NCI-H1417 (cell line): ENCODE measurements at places on chromosomes 5 and 9.

DNA sequence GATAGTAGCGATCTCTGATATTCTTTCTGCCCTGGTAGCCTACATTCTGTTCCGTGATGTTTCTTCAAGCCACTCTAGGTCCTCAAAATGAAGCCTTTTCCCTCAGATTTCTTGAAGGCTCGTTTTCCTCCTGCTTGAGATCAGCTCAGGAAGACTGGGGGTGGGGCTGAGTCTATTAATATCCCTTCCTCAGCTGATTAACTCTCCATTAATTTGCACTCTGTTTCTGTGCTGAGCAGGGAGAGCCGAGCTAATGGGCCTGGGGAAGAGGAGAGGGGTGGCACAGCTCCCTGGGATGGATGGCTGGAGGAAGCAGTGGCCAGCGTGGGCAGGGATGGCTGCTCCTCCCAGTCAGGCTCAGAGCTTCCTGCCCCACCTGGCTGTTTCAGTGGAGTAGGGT is 93.3 kb downstream of the PPARGC1B start:
- DNase-seq: no peak

- DNase-seq: no peak
Measured at GRCh38 chr9:134604834-134605233, 36.8 kb upstream of the COL5A1 start.

- DNase-seq: no peak
Measured at GRCh38 chr9:94054716-94055115, 29.5 kb upstream of the PTPDC1 start.

GRCh38 chr5:35430381-35431162 is 187.1 kb upstream of the SPEF2 start:
- peak; percentile 19 for DNase-seq

DNA sequence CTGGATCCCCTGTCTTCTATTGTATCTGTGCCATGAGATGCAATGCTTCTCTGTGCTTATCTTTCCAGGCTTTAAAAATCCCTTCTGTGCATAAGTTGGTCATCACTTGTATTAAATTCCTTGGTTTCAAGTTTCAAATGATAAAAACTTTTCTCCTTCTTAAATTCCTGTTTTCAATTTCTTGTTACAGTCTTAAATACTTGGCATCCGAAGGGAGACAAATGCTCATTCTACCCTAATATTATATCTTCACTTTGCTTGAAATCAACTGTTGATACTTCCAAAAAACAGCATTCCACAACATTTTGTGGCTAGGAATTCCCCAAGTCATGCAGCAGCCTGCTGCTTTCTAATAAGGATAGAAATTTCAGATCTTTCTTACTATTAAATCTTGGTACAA is 413.2 kb upstream of the ACTBL2 start:
- DNase-seq: no peak

DNA sequence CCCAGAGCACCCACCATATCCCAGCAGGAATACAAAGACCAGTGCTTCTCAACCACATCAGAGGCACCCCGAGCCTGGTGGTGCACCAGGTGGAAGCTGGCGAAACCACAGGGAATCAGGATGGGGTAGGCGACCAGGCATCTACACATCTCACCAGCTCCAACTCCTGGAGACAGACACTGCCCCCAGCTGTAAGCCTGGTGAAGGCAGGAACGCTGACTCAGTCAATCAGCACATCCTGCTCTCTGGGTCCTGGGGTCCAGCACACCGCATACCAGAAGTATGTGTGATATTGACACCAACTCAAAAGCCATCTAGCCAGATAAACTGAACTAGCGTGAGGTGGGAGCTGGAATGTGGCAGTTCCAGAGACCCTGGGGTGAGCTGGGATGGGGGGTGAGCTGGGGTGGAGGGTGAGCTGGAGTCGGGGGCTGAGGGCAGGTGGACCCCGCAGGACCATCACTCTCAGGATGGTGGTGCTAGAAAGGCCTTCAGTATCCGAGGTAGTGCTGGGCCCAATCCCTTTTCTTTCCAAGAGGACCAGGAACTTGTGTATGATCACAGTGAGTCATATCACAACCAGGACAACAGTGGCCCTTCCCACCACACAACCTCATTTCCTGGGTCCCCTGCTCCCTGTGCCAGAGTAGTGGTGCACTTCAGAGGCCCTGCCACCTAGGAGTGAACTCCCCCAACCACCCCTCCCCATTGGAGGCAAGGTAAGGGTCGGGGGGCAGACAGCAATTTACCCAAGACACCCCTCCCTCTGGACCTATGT is 2.5 kb downstream of the DBN1 start:
- DNase-seq: no peak

DNA sequence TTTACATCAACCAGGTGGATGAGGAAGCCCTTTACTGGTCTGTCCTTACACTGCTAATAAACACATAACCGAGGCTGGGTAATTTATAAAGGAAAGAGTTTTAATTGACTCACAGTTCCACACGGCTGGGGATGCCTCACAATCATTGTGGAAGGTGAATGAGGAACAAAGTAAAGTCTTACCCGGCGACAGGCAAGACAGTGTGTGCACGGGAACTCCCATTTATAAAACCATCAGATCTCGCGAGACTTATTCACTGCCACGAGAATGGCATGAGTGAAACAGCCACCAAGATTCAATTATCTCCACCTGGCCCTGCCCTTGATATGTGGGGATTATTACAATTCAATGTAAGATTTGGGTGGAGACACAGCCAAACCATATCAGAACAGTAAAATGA is 67.3 kb upstream of the GRAMD2B start:
- DNase-seq: no peak

DNA sequence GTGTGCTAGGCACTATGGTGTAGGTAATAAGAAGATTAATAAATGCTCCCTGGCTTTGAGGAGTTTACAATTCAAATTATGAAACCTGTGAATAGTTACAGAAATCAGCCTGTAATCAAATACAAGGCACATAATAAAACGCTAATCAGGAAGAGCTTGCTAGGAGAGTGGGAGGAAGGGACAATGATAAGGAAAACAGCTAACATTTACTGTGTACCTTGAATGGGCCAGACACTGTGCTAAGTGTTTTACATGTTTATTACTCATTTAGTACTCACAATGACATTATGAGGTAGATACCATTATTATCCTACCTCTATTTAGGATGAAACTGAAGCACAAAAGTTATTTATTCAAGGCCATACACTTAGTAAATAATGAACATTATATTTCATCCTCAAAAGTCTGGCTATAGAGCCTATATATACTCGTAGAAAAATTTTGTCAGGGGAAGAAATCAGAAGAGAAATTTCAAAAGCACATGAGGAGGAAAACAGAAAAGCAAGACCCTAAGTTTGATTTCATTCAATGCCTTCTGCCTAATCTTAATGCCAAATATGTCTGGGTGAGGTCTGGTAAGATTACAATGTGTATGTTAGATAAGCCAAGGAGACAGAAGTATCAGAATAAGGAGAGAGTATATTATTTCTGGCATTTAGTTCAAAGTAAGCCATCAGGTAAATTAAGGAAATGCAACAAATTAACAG is 35.9 kb downstream of the AFF4 start:
- DNase-seq: no peak

- DNase-seq: no peak
Measured at GRCh38 chr5:143030349-143030748, 260.2 kb downstream of the ARHGAP26 start.

DNA sequence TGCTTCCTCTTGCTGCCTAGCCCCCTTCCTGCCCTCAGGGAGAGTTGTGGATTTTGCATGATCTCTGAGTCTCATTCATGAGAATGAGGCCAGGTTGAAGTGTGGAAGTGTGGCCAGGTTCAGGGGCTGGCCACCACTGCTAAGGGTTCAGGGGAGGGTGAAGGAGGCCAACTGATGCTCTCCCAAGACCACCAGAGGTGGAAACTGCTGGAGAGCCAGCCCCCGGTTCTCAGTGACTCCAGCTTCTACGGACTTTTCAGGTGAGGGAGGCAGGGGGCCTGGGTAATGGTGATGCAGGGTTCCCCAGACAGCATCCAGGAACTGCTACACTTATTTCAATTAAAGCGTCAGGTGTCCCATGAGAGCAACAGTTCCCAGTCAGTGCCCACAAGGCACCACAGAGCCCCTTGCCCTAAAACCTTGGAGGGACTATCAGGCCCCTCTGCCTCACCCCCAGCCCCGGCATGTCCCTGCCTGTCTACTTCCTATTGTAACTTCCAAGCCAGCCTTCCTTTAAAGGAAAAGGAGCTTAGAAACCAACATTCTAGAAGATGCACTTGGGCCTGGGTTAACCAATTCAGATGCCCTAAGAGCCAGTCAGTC is 50.1 kb downstream of the AMBP start:
- DNase-seq: no peak

GRCh38 chr5:111719773-111720172 is 37.2 kb downstream of the NREP start:
- no peak for DNase-seq

DNA sequence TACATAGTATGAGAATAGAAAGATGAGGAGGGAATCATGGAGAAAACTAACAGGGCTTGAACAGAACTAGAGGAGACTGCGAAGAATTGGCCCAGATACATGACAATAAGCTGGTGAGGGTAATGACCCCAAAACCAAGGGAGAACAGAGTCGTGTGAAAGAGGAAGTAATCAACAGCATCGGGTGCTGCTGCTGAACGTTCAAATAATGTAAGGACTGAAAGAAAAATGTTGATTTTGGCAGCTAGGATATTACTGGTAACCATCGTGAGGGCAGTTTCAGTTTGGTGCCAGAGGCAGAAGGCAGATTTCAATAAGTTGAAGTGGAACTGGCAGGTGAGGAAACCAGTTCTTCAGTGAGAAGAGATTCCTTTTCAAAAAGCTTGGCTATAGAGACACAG is 66.8 kb upstream of the SMC2 start:
- DNase-seq: no peak

- no peak for DNase-seq
Measured at GRCh38 chr9:31302620-31303418, 1081.6 kb upstream of the ACO1 start.

GRCh38 chr9:109857336-109857735 is 77.3 kb downstream of the PALM2AKAP2 start:
- DNase-seq: no peak

- no peak for DNase-seq
Measured at GRCh38 chr9:134136996-134137299, 1.1 kb downstream of the WDR5 start.
